ENCODE measurements at places on chromosomes 13 and 19.

- no peak for DNase-seq
These were observed 299.1 kb upstream of the TSHZ3 start for GRCh38 chr19:31648347-31648746.

GRCh38 chr19:54201172-54201701 is 579 bp downstream of the RPS9 start:
- DNase-seq, result no peak

DNA sequence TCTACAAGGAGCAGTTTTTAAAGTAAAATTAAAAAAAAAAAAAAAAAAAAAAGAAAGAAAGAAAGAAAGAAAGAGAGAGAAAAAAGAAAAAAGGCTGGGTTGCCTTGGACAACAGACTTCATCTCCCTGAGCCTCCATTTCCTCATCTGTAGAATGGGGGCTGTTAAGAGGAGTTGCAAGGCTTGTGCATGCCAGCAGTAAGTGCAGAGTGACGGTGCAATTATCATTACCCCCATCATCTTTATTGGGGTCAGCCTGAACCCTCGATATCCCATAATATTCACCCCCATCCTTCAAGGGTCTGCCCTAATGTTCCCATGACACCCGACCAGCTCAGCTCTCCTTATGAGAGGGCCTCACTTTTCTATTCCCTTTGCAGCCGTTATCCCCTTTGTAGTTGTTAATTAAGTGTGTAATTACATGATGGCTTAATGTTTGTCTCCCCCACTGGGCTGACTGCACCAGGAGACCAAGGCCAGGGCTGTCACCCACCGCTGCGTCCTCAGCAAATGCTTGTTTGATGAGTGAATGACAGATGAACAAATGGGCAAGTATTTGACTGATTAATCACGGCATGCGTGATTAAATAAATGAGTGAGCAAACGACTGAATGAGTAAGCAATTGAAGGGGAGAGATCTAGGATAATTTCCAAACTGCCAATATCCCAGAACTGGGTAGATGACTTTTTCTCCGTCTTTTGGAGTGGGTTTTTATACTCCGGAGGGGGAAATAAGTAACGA is 10.1 kb downstream of the FOSB start:
- DNase-seq, result no peak

GRCh38 chr19:21593008-21593481 is 87.6 kb downstream of the ZNF429 start:
- DNase-seq, result no peak

GRCh38 chr13:31200637-31200971 is 829 bp downstream of the B3GLCT start:
- DNase-seq, result peak; percentile 40

DNA sequence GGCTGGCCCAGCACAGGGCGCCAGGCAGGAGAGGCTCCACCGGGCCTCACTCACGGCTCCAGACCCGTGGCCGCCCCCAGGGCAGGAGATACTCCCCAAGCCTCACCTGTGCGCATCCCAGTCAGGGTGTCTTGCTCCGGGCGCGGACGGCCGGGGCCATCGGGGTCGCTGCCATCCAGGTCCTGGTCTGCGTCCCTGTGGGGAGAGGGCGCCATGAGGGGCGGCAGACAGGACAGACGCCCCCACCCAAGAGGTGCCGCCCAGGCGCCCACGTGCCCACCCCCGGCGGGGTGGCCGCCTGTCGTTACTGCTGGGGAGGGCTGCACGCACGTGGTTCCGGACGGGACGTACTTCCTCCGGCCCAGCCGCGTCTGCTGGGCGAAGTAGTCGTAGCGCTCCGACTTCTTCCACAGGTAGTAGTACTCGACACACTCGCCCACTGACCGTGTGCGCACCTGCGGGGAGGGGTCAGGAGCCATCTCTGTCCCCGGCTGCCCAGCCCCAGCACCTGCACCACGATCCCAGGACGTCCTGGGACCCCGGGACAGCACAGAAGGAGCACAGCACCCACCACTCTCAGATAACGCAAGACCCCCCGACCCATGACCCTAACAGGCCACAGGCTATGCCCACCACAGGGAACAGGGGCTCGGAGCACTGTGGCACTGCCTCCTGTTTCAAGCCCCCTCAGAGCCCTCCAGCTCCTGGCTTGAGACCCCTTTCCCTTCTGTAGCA is 17.4 kb upstream of the PLPP2 start:
- DNase-seq, result no peak

GRCh38 chr13:106503272-106503671 is 32.2 kb downstream of the EFNB2 start:
- no peak for DNase-seq

GRCh38 chr19:56167064-56167578 is 8.7 kb upstream of the GALP start:
- DNase-seq, result no peak

- no peak for DNase-seq
These were observed 262.6 kb upstream of the RXFP2 start for GRCh38 chr13:31476753-31477152.

- DNase-seq, result no peak
These were observed 22.7 kb downstream of the TFDP1 start for GRCh38 chr13:113607056-113607888.

All from C1 segment of cervical spinal cord (tissue), 14 donors.